Naive thymus-derived CD8-positive, alpha-beta T cell (primary cell): ENCODE measurements at places on chromosomes 4 and X.

DNA sequence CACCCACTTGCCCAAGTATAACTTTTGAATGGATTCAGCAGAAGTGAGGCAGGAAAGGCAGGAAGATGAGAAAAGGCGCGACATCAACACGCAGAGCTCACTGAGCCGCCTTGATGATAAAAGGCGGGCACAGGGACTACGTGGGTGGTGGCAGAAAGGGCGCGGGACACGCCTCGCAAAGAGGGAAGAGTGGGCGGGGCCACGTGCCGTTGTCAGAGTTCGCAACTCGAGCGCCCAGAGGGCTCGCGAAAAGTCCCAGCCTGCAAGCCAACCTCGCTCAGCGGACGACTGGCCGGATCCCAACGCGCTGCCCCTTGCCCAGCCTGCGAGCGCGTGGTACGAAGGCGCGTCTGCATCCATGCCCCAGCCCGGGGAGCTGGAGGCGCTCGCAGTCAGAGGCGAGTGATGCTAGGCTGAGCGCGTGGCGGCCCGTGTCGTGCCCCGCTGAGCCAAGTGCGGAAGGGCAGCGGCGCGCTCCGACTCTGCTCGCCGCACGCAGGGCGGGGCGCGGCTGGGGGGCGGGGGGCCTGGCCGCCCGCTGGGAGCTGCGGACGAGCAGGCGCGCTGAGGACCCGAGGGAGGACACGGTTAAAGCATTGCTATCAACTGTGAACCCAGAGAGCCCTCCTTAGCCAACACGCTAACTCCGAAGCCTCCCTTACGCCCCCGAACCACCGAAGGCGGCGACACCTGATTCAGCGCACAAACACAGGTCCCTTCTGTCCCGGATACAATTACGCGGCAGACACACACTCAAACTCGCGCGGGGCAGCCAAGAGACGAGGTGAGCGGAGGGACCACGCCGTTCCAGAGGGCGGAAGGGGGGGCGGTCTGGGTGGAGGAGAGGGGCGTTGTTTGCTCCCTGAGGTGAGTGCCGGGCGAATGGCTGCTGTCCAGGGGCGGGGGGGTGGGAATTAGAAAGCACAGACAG, at the start of gene UGT8:
Gene UGT8 (plus strand): TSS at position 617 of the 931 bp plus-strand sequence. CDS start 24,074 bp downstream, outside the sequence.
- DNase-seq: no peak

DNA sequence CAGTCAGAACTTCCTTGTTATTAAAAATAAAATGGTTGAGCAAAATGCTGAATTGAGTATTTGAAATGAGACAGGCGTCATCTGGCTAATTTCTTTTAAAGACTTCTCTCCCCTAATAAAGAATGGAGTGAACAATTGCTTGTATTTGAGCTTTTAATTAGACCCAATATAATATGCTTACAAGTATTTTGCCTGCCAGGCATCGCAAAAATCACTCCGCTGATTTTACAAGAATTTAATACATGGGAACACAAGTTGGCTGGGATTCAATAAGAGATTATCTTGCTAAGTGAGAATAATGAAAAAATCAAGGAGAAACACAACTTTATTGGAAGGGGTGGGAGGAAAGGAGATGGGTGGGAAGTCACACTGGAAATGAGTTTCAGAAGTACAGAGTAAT, 52.3 kb downstream of the KLF3 start:
- DNase-seq: no peak

DNA sequence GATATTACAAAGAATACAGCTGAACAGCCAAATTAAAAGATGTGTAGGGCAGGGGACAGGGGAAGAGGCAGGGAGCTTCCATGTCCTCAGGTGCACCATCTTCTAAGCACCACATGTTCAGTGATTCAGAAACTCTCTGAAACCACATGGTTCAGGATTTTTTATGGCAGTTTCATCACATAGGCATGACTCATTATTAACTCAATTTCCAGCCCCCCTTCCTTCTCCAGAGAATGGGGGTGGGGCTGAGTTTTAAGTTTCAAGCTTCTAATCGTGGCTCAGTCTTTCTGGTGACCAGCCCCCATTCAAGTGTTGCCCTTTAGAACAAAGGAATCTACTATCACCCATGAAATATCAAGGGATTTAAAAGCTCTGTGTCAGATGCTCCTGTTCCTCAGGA, 317.8 kb upstream of the GALNT7 start:
- DNase-seq: no peak

- no peak for DNase-seq
Observed at GRCh38 chrX:41288641-41289040, 45.3 kb upstream of the DDX3X start.

DNA sequence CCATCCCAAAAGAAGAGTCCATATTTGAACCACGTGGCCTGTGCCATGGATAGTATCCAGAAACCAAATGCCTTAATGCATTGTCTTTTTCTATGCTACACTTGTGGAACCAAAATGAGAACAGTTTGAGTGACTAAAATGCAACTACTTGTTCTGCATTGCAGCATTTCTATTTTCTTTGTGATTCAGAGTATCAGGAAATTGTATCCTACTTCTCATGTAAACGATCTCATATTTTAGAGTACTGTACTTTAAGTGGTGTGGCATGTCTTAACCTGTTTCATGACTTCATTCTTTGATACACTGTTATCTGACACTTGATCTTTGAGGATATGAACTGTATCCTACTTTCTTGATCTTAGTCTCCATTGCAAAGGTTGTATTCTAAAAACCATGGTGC, 167.2 kb upstream of the WDR1 start:
- DNase-seq: no peak

- no peak for DNase-seq
Observed at GRCh38 chr4:163108614-163109013, 58.1 kb downstream of the NAF1 start.

DNA sequence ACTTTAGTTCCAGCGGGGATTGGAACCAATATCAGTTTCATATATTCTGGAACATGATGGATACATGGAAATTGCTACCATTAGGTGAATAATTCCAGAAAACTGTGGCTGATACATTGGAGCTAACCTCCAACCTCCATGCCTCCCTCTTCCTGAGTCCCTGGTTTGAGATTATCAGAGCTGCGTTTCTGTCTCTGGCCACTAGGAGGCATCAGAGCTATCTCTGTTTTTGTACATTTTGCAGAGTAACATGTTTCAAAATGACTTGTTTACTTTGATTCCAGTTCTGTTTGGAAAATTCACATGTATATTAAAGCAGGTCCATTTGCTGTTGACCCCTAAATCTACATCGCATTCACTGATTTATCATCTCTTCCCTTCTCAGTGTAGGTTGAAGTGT, 2.4 kb upstream of the RAB40AL start:
- peak; percentile 61 for DNase-seq

DNA sequence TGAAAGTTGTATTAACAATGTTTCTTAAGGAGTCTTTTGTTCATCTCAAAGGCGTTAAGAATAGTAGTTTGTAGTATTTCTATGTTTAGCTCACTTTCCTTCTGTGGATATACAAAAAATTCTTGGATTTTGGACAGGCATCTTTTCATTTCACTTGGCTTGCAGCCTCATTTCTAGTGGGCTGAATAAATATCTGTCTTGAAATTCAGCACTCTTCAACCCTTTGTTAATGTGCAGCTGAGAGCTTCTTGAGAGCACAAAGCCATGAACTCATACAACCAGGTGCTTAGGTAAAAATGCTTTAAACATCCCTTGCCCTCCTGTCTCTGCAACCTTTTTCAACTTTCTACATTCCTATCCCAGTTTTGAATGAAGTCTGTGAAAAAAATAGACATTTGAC, 1003.2 kb downstream of the C4orf33 start:
- no peak for DNase-seq

DNA sequence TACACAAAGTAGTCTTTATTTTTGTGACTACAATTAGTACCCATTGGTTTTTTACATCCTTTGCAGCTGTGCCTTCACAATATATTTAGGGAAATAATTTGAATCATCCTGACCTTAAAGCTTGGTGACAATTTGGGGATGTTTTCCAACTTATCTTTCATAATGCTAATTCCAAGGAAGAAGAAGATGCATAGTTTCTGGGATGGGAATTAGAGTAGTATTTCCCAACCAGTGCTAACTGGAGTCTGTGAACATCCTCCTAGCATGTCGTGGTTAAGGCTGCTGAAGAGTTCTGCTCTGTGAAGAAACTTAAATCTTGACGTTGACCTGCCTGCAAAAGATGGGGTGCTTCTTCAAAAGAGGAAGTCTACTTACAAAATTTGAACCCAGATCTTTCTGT, 173.5 kb downstream of the ANK2 start:
- DNase-seq: no peak

- no peak for DNase-seq
Observed at GRCh38 chr4:155907556-155907955, 4.1 kb downstream of the TDO2 start.

GRCh38 chr4:132269303-132269990, 879.6 kb upstream of the PCDH10 start:
- no peak for DNase-seq

DNA sequence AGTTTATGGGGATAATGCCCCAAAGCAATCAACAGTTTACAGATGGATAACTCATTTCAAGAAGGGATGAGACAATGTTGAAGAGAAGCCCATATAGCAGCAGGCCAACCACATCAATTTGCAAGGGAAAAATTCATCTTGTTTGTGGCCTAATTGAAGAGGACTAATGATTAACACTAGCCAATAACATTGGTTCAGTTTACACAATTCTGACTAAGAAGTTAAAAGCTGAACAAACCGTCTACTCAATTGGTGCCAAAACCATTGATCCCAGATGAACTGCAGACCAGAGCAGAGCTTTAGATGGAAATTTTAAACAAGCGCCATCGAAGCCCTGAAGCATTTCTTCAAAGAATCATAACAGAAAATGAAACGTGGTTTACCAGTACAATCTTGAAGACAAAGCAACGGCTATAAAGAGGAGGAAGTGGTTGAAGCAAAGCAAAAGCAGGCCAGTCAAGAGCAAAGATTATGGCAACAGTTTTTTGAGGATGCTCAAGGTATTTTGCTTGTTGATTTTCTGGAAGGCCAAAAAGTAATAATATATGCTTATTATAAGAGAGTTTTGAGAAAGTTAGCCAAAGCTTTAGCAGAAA, 20.5 kb upstream of the BLTP1 start:
- DNase-seq: no peak

- no peak for DNase-seq
Observed at GRCh38 chr4:125744891-125745364, 430.2 kb downstream of the FAT4 start.

GRCh38 chrX:45811326-45811725, 610.6 kb upstream of the DIPK2B start:
- no peak for DNase-seq

- no peak for DNase-seq
Observed at GRCh38 chrX:40877887-40878286, 142.5 kb upstream of the MED14 start.

DNA sequence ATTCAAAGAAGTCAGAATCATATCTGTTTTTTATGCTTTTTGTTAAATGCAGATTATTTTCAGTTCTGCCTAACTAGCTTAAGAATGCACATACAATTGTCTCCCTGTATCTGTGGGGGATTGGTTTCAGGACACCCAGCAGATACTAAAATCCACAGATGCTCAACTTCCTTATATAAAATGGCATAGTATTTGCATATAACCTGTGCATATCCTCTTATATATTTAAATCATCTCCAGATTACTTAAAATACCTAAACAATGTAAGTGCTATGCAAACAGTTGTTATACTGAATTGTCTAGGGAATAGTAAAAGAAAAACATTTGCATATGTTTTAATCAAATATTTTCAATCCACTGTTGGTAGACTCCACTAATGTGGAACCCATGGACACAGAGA, 279.4 kb downstream of the TMA16 start:
- DNase-seq: no peak

DNA sequence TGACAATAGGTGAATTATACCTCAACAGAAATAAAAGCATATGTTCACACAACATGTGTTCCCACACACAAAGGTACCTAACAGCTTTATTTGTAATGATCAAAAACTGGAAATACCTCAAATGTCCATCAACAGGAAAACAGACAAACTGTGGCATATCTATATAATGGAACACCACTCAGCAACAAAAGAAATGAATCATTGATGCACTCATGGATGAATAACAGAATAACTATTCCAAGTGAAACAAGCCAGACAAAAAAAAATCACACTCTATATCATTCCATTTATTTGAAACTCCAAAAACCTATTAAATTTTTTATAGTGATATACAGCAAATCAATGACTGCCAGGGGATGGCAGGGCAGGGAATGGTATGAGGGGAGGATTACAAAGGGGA, 148.1 kb downstream of the PLS3 start:
- DNase-seq: no peak

DNA sequence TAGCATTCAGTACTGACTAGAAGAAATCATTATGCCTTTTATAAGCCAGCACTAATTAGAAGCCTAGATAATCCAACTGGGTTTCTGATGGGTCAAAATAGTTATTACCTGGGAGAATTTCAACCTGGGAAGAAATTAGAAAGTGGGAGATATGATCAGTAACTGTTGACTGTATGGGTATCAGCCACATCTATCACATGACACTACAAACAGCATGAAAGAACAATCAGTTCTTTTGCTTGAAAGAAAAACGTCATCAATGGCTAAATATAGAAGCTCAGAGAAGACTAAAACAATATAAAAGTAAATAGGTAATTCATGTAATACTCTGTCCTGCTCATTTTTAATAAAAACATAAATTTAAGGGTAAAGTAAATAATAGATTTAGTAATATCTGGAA, 145.1 kb downstream of the CAMK2D start:
- DNase-seq: no peak

DNA sequence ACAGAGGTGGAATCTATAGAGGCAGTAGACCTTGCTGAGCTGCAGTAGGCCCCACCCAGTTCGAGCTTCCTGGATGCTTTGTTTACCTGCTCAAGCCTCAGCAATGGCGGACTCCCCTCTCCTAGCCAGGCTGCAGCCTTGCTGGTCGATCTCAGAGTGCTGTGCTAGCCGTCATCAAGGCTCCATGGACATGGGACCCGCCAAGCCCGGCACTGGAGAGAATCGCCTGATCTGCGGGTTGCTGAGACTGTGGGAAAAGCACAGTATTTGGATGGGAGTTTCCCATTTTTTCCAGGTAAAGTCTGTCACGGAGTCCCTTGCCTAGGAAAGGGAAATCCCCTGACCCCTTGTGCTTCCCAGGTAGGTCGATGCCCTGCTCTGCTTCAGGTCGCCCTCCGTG, 124.8 kb upstream of the KLF8 start:
- no peak for DNase-seq

- DNase-seq: no peak
Observed at GRCh38 chr4:38242101-38242500, 281.9 kb downstream of the PTTG2 start.

DNA sequence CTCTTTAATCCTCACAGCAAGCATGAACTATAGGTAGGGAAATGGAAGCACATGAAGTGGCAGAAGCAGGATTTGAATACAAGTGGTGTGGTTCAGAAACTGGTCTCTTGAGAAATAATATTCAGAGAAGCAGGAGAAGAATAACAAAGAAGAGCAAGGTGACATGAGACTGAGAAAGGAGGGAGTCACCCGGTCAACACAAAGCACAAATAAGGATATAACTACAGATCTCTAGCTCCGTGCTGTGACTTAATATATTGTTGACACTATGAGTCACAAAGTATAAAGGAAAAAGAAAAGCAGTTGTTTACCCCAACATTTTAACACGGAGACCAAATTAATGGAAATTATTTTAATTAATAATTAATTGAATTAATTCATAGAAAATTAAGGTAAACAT, 204.5 kb downstream of the CPE start:
- no peak for DNase-seq
